ENCODE measurements at places on chromosomes 2 and 18.

GRCh38 chr2:218662377-218662776 is 2.9 kb downstream of the BCS1L start:
- no peak for DNase-seq

DNA sequence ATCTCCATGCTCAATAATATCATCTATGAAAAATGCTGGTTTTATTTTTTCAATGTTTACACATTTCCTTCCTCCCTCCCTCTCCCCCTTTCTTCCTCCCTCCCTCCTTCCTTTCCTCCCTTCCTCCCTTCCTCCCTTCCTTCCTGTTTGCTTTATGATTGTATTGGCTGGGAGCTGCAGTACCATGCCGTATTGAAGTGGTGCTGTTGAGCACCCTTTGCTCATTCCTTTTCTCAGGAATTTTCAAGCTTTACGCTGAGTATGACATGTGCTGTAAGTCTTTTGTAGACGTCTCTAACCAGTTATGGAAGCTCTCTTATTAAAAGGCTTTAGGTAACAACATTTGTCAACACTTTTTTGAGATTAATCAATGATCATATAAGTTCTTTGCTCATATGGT is 100.4 kb downstream of the SNTG2 start:
- DNase-seq: no peak

DNA sequence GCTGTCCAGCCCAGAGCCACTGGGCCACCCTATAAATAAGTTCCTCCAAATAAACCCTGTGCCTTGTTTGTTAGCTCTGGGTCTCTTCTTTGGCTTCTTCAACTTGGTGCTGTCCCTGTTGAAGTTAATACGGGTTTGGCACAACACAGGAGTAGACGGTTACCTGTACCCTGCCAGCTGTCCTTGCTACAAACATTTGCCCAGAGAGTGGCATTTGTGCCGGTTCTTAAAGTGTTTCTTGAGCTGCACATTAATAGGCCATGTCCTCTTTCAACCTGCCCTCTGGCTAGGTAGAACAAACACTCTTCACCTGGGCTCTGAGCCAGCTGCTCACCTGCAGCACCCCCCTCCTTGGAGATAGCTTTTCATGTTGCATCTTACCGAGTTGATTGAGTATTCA is 139.2 kb downstream of the NEDD4L start:
- DNase-seq: no peak

- DNase-seq: no peak
Observed at GRCh38 chr2:45263147-45263546, 253.9 kb upstream of the SIX2 start.

DNA sequence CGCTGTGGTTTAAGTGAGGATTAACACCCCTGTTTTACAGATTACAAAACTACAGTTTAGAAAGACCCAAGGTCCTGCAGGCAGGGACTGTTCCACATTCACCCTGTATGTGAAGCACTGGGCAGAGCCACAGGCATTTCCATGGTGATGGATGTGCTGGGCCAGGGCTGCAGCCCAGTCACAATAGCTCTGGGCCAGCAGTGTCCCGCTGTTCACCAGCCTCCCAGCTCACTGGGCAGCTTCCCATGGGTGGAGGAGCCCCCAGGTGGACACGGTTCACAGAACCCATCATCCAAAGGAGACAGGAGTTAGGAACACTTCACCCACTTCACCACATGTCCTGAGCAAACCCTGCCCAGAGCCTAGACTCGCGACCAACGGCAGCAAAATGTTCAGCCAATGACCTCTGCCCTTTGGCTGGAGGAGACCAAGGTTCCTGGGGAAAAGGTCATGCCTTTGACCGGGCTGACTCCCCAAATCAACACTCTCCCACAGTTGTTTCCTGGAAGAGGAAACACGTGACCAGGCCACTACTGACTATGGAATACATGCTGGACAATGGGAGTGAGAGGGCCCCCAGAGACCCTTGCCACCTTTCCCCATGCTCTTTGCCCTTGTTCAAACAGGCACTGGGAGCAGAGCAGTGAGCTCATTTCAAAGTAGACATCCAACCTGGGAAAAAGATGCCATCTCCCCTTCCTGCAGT is 28.0 kb upstream of the SLC35F6 start:
- no peak for DNase-seq

GRCh38 chr18:9874728-9875127 is 11.0 kb upstream of the TXNDC2 start:
- DNase-seq: no peak

DNA sequence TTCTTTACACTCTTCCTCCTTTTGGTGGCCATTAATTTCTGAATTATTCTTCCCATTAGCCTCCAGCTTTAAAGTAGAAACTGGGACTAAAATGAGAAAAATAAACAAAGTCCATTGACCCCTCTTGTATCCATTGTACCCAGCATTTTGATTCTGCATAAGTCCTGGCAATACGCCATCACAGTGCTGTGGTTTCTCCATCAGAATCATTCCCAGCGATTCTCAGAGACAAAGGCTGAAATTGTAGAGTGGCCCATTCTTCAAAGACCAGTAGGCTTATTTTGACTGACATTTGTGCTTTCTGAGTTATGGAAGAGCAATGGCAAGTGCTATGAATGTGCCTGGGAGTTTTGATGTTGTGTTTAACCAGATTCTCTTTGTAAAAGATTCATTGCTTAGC is 199.3 kb upstream of the GALNT5 start:
- no peak for DNase-seq

DNA sequence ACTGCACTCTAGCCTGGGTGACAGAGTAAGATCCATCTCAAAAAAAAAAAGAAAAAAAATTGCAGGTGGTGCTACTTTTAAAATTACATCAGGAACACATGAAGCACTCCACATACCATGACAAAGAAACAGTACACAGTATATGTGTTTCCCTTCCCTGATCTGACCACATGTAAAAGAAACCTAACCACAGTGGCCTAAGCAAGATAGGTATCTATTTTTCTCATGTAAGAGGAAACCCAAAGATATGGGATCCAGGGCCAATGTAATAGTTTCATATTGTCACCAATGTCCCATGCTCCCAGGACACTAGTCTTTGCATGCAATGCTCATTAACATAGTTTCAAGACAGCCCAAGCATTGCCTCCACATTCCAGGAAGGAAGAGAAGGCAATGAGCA is 99.9 kb downstream of the DYM start:
- DNase-seq: no peak
